ENCODE measurements at places on chromosomes 11 and 22.

- no peak for DNase-seq
These were observed 32.5 kb upstream of the SMTN start for GRCh38 chr22:31048570-31048969.

GRCh38 chr11:91585035-91585801 is 639.4 kb upstream of the FAT3 start:
- no peak for DNase-seq

DNA sequence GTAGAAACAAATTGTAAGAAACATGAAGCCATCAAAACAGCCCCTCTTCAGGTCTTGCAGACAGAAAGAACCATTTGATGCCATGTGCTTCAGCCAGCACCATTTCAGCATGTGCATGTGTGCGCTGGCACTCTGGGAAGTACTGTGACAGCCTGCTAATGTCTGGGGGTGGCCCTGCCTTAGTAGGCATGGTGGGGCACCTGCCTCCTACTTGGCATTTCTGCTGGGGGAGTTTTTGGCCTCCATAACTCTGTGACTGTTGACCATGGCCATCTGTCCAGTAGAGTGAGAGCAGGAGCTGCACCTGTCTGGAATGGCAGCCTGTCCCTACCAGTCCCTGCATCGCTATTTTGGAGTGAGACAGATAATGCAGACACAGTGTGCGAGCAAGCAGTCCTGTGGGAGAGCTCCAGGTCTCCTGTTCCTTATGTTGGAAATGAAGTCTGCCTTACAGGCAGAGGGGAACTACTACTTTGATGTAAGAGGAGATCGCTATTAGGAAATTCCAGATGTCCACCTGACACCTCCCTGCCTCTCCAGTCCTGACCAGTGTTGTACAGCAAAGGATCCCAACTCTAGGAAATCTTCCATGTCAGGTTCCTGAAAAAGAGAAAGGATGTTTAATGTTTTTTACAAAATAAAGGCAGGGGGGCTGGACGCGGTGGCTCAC is 102.5 kb downstream of the ATXN10 start:
- DNase-seq = no peak

DNA sequence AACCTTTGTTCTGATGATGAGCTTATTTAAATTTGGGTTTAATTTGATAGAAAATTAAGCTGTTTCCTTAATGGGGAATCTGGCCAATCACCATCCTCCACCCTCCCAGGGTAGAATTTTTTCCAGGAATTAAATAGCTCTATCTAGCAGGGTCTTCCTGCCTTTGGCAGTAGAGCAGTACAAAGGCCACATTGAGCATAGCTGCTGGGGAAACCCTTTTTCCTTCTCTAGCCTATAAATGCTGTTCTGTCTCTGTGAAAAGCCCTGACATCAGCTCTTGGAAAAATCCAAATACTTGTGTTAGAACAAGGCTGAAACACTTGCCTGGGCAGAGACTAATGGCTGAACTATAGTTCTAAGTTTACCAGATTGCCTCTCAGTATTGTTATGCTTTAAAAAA is 55.1 kb downstream of the ARHGEF12 start:
- no peak for DNase-seq

GRCh38 chr11:68127714-68128681 is 6.8 kb upstream of the CHKA start:
- no peak for DNase-seq

DNA sequence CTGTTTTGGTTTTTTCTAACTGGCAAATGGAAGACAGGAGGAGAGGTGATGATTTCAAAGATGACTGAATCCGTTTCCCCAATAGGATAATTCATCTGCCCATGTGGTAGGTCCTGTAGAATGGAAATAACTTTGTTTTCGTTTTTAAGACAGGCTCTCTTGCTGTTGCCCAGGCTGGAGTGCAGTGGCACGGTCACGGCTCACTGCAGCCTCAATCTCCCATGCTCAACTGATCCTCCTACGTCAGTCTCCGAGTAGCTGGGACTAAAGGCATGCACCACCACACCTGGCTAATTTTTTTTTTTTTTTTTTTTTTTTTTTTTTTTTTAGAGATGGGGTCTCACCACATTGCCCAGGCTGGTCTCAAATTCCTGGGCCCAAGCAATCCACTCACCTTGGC is 77.4 kb upstream of the BIRC3 start:
- DNase-seq = no peak

GRCh38 chr22:23158516-23159290 is 13.4 kb downstream of the RAB36 start:
- DNase-seq = no peak

DNA sequence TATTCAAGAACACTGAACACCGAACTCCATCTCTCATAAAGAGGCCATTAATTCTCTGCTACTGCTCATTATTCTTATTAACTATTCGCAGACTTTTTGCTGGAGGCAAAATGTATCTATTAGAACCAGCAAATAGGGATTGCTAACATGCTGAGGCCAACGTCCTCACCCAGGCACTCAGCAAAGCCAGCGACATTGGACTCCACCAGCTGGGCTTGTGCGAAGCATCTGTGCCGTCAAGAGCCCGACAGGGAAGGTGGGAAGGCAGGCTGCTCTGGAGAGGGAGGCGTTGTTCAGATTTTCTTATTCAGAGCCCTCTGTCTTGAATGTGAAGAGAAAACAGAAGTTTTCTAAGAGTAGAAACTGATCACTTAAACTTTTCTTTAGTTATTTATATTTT is 615.6 kb upstream of the KIRREL3 start:
- DNase-seq = no peak
